ENCODE measurements at places on chromosomes 1 and 21. TPM values are rescaled to one million over a fixed set of nuclear protein-coding genes. Genes with fewer than 3 reads are reported as not detected.
A peak's percentile ranks its signal among the peaks of the same experiment; 100 is the strongest.

IL10 gene
- not detected for total RNA-seq

LHX4 gene
- total RNA-seq, result not detected

- DNase-seq, result no peak
Observed at GRCh38 chr1:220775240-220775853, 11.4 kb upstream of the MTARC1 start.

DNA sequence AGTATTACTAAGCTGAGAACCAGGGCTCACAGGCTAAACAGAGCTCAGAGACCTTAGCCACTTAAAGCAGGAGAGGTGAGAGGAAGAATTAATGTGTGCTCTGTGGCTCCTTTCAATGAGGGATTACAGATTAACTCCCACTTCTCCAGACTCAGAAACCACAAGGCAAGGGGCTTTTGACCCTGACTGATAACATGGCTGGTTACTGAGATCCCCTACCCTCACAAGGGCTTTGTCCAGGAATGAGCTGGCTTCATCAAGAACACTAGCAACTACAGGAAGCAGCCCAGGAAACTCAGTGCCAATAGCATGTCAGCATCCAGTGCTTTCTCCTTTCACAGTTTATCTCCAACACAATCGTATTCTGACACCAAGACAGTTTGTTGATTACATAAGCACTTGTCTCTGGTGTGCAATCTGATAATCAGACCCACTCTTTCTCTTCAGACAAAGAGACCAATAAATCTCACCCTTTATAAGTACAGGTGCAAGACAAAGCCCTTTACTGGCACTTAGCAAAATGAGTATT is 38.8 kb downstream of the ERI3 start:
- peak; percentile 88 for DNase-seq

- DNase-seq, result no peak
Observed at GRCh38 chr1:45623972-45624371, at the start of gene CCDC17. Gene CCDC17 (minus strand): TSS chr1:45624054. CDS start chr1:45623909, 145 bp downstream.

GIPC2 gene
- total RNA-seq, result 1.1 TPM

GRCh38 chr1:197320991-197321531 is 53.0 kb downstream of the CRB1 start:
- DNase-seq, result peak; percentile 99

DNA sequence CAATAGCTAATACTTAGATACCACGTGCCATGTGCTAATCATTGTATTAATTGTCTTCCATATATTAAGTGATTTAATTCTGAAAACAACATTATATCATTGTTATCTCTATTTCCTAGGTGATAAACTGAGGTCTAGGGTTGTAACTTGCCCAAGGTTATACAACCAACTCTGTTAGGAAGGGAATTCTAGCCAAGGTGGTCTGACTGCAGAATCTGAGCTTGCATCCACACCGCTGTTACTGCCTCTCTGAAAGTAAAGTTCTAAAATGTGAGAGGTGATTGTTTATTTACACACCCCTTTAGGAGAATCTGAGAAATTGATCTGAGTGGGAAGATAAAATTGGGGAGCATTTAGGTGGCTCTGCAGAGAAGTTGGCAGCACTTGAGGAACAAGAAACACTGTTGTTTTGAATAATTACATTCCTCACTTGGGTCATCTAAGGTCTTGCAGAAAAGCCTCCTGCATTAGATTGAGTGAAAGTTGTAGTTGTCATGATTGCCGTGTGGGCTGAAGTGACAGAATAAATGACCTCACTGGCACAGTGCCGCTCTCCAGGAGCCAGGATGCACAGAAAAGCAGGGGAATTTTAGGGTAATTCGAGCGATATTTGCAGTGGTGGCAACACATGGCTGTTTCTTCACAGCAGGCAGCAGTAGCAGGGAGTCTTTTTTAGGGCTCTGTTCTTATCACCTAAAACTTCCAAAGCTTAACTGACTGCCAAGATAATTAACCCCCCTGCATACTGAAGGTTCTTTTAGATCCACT is 121.7 kb downstream of the ADGRL4 start:
- peak; percentile 45 for DNase-seq

C4BPA gene
- total RNA-seq, result not detected

GRCh38 chr1:12539705-12540579 is 78.1 kb downstream of the DHRS3 start:
- peak; percentile 93 for DNase-seq

GSTM1 gene
- total RNA-seq, result 15.1 TPM

GRCh38 chr1:27154469-27154990 is 395 bp downstream of the SLC9A1 start:
- no peak for DNase-seq

DNA sequence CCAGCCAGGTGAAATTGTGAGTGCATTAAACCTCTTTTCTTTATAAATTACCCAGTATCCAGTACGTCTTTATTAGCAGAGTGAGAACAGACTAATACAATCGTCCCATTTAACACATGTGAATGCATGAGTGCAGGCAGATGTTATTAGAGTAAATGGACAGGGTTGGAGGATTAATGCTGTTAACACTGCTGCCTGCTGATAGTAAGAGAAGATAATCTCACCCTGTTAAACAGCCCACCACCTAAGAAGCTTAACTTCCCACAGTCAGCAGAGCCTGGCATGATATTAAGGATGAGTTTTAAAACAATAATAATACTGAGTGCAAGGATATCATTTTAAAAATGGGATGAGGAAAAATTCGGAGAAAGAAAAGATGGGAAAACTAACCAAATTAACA is 181.4 kb upstream of the LHX8 start:
- no peak for DNase-seq
